ENCODE measurements at places on chromosomes 7 and 10. TPM values are rescaled to one million over a fixed set of nuclear protein-coding genes. Genes with fewer than 3 reads are reported as not detected.

DNA sequence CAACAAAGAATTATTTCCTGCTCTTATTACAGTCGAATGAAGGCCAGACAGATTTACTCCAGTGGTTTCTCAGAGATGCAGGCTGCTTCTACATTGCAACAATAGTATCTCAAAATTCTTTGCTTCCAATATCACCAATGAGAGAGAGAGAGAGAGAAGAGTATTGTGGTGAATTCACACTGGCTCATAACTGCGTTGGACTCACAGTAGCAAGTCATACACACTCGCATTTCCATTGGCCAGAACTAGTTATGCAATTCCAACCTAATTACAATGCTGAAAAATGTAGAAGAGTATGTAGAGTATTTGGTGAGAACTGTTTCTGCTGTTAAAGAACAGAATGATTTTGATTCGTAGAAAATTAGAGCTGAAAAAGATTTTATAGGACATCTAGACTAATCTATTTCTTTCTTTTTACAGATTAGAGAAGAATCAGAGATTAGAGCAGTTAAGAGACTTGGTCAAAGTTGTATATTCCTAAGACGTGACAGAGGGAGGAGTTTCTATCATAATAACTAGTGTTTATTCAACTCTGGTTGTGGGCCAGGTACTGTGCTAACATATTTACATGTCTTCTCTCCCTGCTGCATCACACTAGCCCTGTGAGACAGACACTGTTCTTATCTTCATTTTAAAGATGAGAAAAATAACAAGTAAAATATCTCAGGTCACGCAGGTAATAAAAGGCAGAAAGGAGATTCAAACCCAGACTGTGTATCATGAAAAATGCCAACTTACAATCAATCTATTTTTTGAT is 34.6 kb upstream of the PDK4 start:
- no peak for DNase-seq

DNA sequence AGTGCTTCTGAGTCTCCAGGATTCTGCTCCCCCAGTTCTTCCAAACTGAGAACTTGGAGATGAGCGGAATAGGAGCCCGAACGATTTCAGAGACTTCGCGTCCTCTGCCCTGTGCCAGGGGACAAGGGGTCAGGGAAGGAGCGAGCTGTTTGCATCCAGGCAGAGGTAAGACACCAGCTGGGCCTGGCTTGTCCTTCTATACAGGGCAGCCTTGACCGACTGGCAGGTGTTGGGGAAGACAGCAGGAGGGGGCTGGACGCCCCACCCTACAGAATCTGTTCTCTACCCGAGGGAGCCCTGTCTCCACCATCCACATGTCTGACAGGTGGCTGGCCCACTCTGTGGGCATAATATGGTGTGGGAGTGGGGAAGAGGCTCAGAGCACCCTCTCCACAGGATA is 7.1 kb downstream of the SPOCK2 start:
- no peak for DNase-seq

DNA sequence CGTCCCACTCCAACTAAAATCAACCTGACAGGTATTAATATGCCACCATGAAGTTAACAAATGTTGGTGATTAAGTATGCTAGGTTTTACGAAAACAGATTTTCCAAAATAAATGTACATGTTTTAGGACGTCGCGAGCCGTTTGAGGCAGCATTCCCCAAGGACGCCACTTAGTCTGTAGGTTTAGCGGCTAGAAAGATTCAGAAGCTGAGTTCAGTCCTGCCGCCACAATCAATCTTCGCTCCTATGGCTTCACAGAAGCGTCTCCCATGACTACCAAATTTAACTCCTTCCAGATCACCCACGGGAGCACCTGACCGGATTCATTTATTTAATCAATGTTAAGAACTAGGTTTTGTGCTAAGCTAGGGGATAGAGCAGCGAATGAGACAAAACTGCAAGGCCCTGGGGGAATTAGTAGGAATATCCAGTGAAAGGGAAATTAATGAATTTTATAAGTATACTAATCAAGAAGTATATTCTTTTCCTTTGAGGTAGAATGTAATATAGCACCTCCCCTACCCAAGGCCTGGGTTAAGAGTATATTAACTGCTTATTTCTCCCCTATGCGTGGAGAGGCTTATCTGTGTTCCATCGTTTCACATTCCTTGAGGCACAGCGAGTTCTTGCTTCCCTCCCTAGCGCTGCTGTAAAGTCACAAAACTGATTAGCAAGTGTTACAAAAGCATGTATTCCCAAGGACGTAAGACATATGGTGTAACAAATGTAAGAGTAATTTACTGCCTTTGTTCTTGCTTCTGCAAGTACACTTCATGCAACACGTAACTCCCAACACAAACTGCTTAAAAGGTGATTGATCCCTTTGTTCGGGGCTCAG is 994 bp upstream of the CYP51A1 start:
- DNase-seq, result no peak

- no peak for DNase-seq
Observed at GRCh38 chr10:116211682-116212081, 61.3 kb downstream of the GFRA1 start.

The FAM221A gene
- 2.5 TPM for polyA plus RNA-seq

The PNLIPRP1 gene
- not detected for polyA plus RNA-seq

The SNCG gene
- polyA plus RNA-seq, result 4.7 TPM
